ENCODE measurements at places on chromosomes 4 and X.

DNA sequence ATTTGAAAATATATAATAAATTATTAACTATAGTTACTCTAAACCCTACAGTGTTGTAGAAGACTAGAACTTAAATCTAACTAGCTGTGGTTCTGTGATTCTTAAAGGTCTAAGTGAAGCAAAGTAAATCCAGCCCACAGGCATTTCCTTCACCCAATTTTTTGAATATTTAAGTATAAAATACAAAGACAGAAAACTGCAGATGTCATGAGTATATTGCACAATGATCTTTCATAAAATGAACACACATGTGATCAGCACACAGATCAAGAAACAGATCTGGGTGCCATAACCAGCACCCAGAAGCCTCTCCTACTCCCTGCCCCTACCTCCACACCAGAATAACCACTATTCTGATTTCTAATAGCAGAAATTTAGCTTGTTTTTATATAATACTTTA is 82.9 kb downstream of the CAMK2D start:
- no peak for DNase-seq

- DNase-seq = no peak
Observed at GRCh38 chr4:54566608-54567007, 91.1 kb upstream of the KIT start.

- DNase-seq = no peak
Observed at GRCh38 chr4:41461780-41462307, 76.1 kb upstream of the LIMCH1 start.

GRCh38 chr4:36165631-36166005 is 78.7 kb downstream of the ARAP2 start:
- DNase-seq = no peak

DNA sequence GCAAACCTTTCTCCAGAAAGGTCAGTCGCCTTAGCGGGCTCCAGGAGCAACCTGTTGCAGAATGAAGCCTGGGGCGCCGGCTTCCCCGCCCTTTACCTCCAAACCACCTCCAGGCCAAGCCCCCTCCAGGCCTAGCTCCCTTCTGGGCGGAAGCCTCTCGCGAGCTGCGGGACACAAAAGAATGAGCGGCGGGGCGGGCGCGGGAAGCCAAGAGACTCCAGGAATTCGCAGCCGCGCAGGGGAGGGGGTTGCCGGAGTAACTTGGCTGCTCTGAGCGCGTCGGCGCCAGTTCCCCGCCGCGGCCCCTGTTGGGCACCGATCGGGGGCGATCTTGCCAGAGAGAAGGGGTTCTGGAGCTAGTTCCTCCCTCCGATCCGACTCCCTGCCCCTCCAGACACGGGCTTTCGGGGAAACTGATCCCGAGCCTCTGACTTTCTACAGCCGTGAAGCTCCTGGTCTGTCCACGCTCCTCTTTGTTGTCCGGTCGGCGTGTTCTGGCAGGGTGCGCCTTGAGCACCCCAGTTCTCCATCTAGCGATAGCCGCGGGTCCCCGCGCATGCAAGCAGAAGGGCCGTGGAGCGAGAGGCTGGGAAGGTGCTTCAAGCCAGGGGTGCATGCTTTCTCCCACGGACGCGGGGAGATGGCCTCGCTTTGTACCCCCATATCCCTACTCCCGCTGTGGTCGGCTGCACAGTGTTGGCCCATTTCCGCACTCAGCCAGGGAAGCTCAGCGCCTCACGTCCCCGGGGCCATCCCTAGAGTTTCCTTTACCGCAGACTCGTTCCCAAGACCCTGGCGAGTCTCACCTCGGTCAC is 1.2 kb downstream of the PROM1 start:
- peak; percentile 6 for DNase-seq

DNA sequence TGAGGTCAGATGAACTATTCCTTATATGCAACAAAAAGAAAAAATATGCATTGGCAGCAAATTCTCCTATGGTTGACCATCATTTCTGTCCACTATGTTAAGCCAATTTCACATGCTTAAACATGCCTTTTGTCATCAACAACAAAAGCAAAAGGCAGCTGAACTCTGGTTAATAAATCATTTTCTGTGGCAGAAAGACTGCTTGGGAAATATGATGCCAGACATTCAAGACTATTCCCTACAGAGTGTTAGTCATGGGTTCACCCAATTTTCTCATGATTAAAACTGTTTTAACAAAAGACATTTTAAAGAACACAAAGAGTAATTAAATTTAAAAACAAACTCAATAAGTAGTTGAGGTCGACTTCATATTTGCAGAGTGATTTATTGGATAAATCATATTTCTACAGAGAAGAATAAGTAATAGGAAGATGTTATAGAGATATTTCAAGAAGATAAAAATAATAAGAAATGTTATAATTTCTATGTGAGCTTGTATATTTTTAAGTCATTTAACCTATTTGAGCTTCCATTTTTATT is 890.6 kb downstream of the STPG2 start:
- no peak for DNase-seq

GRCh38 chr4:25117716-25118472 is 42.4 kb downstream of the SEPSECS start:
- no peak for DNase-seq

GRCh38 chr4:153486281-153487151 is 20.4 kb downstream of the TMEM131L start:
- DNase-seq = no peak

DNA sequence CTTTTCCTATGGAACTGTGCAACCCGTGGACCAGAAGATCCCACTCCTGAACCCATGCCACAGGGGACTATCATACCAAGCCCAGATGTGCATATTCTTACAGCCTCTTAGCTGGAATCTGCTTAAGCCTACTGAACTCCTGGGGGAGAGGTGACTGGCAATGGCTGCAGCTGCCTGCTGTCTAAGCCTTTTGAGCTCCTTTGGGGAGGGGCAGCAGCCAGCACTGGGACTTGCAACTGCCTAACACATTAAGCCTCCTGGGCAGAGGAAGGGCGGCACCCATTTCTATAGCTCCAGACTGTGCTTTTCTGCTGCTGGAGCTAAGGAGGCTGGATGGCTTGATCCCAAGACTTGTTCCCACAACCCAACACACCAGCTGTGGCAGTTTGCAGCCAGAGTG is 117.9 kb upstream of the VEGFC start:
- DNase-seq = no peak

DNA sequence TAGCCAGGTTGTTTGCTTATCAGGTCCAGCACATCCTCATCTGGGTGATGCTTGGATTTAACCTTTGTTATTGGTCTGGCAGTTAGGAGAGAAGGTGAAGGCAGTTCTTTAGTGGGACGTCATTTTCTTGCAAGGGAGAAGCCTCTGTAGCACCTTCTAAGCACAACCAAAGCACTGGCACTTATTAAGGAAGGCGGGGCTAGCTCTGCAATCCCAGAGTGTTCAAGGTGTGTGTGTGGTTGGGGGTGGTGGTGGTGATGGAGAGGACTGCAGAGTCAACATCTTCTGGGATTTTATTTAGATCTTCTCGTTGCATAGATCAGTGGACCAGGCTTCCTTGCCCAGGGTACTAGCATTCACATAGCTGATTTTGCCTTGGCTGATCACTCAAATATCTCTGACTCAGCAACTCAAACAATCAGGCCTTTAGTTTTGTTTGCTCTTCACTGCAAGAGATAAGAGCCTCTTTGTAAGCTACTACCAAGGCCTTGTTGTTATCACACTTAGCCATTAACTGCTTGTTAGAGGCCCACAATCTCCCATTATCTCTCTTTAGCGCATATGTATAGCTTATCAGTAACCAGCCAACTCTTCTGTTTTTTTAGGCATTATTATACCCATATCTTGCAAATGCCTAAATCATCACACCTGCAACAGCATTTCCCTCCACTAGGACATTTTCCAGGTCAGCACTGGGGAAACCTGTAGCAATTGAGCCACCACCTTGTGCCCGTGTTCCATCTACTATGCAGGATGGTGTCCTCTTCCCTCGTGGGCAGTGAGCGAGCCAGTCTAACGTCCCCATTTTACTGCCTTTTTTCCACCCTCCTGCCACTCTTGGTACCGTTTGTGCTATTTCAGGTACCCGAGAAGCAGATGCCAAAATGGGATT is 36.5 kb upstream of the LINC00632 start:
- DNase-seq = no peak

GRCh38 chrX:6660567-6661264 is 125.8 kb upstream of the VCX3A start:
- DNase-seq = no peak

DNA sequence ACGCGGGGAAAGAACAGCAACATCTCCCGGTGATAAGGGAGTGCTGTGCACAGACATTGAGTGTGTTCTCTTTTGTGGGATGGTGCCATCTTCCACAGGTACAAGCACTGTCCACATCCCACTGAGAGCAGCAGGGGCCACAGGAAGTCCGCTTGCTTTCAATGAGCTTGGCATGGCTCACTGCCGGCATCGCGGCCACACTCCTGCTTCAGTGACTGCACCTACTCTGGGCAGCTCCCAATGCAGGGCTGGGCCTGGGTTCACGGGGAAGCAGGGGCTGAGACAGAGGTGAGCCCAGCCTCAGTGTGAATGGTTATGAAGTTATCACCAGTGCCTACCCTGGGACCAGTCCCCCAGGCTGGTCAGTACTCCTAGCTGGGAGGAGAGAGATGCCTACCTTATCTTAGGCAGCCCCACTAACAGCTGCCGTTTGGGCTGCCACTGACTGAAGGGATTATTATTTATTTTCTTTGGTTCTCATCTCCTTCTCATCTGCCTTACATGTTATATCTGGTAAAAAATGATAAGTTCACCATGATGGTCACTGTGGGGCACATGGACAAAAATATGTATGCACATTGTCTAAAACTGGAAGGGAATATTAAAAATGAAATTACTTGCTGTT is 99.2 kb downstream of the MGST2 start:
- no peak for DNase-seq

DNA sequence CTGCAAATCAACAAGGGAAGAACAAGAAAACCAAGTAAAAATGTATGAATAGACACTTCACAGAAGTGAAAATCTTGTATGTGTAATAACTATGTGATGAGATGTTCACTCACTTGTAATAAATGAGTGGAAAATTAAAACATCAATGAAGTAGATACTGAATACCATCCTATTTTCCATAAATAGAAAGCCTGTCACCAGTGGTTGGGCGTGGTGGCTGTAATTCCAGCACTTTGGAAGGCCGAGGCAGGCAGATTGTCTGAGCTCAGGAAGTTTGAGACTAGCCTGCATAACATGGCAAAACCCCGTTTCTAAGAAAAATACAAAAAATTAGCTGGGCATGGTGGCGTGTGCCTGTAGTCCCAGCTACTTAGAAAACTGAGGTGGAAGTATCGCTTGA is 53.5 kb upstream of the SOD3 start:
- DNase-seq = no peak

GRCh38 chrX:13659063-13659462 is 6.1 kb downstream of the TCEANC start:
- DNase-seq = no peak

DNA sequence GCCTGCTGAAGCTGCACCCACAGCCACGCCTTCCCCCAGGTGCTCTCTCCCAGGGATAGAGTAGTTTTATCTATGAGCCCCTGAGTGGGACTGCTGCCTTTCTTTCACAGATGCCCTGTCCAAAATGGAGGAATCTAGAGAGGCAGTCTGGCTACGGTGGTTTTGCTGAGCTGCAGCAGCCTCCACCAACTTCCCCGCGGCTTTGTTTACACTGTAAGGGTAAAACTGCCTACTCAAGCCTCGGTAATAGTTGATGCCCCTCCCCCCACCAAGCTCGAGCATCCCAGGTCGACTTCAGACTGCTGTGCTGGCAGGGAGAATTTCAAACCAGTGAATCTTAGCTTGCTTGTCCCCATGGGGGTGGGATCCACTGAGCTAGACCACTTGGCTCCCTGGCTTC is 84.5 kb downstream of the PRKG2 start:
- DNase-seq = no peak

All from stimulated activated CD4-positive, alpha-beta T cell treated with anti-CD3 and anti-CD28 coated beads, Interleukin-2, amount 100 ng/mL, for 48 hours (primary cell).